ENCODE measurements at places on chromosomes 16 and 17. TPM values are rescaled to one million over a fixed set of nuclear protein-coding genes. Genes with fewer than 3 reads are reported as not detected.

Gene TSPOAP1
- 0.90 TPM for total RNA-seq

Gene PYY
- total RNA-seq = not detected

Gene ITGAL
- not detected for total RNA-seq

GRCh38 chr17:27540318-27541101 is 84.3 kb downstream of the KSR1 start:
- no peaks in the 10 kb centered on the region for H3K27me3 ChIP-seq
- H3K4me1 ChIP-seq = peaks cover 54% of the 10 kb centered on the region
- no peak overlapping the region for H3K4me3 ChIP-seq

DNA sequence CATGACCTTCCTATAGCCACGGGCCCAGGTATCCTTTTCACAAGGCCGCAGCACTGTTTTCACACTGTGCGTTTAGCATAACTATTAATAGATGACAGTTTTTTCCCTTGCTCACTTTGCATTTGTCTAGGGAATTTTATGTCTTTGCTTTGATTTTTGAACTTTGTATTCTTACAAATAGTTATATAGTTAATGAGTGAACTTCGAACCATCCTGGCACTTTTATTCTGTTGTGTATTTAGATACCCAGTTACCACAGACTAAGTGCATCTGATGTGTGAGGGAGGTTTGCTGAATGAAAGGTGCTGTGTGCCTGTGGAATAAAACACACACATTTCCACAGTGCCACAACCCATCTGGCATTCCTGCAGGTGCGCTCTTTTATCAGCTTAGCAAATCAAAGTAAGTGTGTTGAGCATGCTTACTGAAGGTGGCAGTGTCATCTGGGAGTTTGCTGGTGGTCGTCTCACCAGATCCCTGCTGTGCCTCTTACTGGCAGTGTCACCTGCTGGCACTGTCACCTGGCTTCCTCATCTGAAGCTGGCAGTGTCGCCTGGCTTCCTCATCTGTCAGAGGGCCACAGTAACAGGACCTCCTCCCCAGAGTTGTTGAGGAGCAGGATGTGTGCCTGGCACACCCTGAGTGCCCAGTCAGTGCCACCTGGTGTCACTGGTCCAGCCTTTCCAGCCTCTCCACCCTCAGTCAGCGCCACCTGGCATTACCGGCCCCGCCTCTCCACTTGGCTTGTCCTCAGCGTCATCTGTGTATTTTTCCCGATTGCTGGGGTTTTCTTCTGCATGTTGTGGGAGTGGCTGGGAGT is 37.6 kb downstream of the USP10 start:
- no peaks in the 10 kb centered on the region for H3K27me3 ChIP-seq
- H3K27ac ChIP-seq = no peak overlapping the region
- H3K36me3 ChIP-seq = no peaks in the 10 kb centered on the region
- no peak overlapping the region for H3K4me3 ChIP-seq

GRCh38 chr17:44607836-44608690 is 48.2 kb upstream of the MEIOC start:
- peaks cover 17% of the 10 kb centered on the region for H3K4me1 ChIP-seq
- peak overlapping the region; percentile 77 for H3K27ac ChIP-seq
- no peaks in the 10 kb centered on the region for H3K27me3 ChIP-seq

GRCh38 chr17:15361151-15361550 is 19.8 kb upstream of the TEKT3 start:
- DNase-seq = no peak
- peaks cover 5% of the 10 kb centered on the region for H3K4me1 ChIP-seq
- H3K36me3 ChIP-seq = no peaks in the 10 kb centered on the region
- H3K27ac ChIP-seq = no peak overlapping the region
- H3K4me3 ChIP-seq = no peak overlapping the region

Gene SEZ6L2
- total RNA-seq = 0.72 TPM

Gene KRT9
- not detected for total RNA-seq

DNA sequence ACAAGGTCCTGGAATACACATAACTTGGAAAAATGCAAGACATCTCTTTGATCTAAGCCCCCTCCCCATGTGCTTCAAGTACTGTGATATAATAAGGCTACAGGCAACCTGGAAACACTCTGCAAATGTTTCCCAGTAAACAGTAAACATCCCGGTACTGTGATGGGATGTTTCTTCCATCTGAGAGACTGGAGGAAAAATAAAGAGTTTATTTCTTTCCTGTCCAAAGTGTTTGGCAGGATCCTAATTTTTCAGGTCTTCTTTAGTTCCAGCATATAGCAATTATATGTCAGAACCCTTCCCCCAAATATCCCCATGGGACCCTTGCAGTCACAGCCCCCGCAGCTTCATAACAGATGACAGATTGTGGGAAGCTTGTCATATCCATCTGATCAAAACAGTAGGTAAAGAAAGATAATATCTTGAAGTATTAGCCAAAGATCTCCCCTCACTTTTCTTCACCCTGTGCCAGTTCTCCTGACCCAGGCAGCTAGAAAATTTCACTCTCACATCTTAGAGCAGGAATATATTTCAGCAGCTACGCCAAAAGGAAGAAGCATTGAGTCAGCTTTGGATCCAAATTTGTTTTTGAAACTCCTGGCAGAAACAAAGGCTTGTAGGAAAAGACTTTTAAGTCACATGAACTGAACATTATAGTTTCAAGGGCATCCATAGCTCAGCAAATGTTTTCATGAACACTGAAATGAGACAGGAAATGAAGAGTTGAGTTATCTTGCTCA is 141.3 kb downstream of the HS3ST3A1 start:
- H3K27me3 ChIP-seq = no peaks in the 10 kb centered on the region
- peaks cover 2% of the 10 kb centered on the region for H3K4me1 ChIP-seq
- no peak overlapping the region for H3K27ac ChIP-seq
- DNase-seq = peak; percentile 11
- H3K4me3 ChIP-seq = no peak overlapping the region
- H3K36me3 ChIP-seq = no peaks in the 10 kb centered on the region

GRCh38 chr17:7191571-7192270 is 12.6 kb upstream of the ASGR1 start:
- no peaks in the 10 kb centered on the region for H3K27me3 ChIP-seq
- H3K36me3 ChIP-seq = peaks cover 56% of the 10 kb centered on the region
- peak; percentile 31 for DNase-seq
- H3K27ac ChIP-seq = no peak overlapping the region

GRCh38 chr17:35889818-35890773 is 9.9 kb upstream of the CCL5 start:
- peak; percentile 68 for DNase-seq
- no peak overlapping the region for H3K4me3 ChIP-seq
- no peaks in the 10 kb centered on the region for H3K27me3 ChIP-seq

GRCh38 chr17:19943026-19943425 is 34.6 kb downstream of the AKAP10 start:
- H3K27ac ChIP-seq = no peak overlapping the region
- DNase-seq = no peak
- peaks cover 9% of the 10 kb centered on the region for H3K4me1 ChIP-seq

DNA sequence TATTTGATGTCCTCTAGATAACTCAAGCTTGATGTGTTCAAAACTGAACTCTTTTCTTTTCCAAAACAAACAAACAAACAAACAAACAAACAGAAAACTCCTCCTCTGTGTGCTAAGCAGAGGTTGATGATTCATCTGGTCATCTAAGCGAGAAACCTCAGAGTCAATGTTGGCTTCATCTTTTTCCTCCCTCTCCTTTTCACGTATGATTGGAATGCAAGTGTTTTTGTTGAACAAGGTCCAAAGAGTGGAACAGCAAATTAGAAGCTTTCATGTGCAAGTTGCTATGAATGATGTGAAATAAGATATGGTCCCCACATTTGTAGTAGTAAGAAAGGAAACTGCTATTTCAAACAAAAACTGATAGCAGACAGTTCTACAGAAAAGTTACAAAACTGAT is 52.5 kb downstream of the TBX4 start:
- H3K27ac ChIP-seq = no peak overlapping the region
- no peaks in the 10 kb centered on the region for H3K36me3 ChIP-seq
- no peak overlapping the region for H3K4me3 ChIP-seq
- H3K27me3 ChIP-seq = peaks cover 3% of the 10 kb centered on the region
- DNase-seq = peak; percentile 96
- H3K4me1 ChIP-seq = peaks cover 3% of the 10 kb centered on the region

DNA sequence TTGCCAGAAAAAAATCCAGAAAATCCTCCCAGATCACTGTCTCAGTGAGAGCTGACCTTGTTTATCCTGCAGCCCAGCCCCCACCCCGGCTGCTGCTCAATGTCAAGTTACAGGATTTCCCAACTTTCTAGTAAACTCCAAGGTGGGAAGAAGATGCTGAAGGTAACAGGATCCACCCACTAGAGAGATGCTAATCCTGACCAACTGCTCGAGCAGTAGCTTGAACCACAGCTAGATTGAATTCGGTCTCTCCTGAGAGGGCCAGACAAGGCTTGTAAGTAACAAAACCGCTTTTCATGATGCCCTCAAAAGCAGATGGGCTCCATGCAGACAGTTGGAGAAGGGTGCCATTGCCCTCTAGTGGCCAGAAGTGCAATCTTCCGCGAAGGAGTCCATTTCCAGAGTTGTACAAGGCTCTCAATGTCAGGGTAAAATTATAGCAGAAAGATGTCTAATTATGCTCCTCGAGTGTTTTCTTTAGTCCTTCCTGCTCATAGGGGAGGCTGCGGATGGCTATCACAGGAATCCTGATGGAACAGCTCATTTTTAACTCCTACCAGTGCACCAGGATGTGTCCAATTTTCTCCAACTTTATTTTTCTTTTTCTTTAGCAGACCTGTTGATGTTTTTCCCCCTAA is 3.9 kb downstream of the CDH11 start:
- H3K4me3 ChIP-seq = 0 out of 2 replicates have a peak overlapping the region, but pooled peaks have one; percentile 8
- peak; percentile 90 for DNase-seq
- H3K27me3 ChIP-seq = no peaks in the 10 kb centered on the region
- H3K27ac ChIP-seq = peak overlapping the region; percentile 69

GRCh38 chr17:65750166-65750565 is 188.7 kb upstream of the AXIN2 start:
- no peak overlapping the region for H3K27ac ChIP-seq
- DNase-seq = no peak
- H3K4me1 ChIP-seq = peaks cover 2% of the 10 kb centered on the region

GRCh38 chr17:48494335-48494734 is 36.5 kb downstream of the HOXB1 start:
- H3K27ac ChIP-seq = peak overlapping the region; percentile 64
- no peaks in the 10 kb centered on the region for H3K36me3 ChIP-seq
- DNase-seq = peak; percentile 90
- no peaks in the 10 kb centered on the region for H3K27me3 ChIP-seq

DNA sequence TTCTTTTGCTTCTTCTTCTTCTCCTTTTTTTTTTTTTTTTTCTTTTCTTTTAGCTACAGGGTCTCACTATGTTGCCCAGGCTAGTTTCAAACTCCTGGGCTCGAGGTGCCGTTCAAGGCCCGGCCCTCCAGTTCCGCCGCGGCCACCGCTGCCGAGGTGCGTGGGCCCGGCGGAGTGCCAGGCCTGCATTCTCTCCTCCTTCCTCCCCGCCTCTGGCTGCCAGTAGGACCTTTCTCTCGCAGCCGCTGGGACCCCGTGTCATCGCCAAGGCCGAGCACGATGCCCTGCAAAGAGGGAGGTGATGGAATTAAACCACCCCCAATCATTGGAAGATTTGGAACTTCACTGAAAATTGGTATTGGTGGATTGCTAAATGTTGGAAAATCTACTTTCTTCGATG is 195.8 kb downstream of the CDRT15L2 start:
- no peak overlapping the region for H3K27ac ChIP-seq
- H3K27me3 ChIP-seq = no peaks in the 10 kb centered on the region
- no peaks in the 10 kb centered on the region for H3K36me3 ChIP-seq
- no peak overlapping the region for H3K4me3 ChIP-seq
- no peaks in the 10 kb centered on the region for H3K4me1 ChIP-seq
- no peak for DNase-seq

DNA sequence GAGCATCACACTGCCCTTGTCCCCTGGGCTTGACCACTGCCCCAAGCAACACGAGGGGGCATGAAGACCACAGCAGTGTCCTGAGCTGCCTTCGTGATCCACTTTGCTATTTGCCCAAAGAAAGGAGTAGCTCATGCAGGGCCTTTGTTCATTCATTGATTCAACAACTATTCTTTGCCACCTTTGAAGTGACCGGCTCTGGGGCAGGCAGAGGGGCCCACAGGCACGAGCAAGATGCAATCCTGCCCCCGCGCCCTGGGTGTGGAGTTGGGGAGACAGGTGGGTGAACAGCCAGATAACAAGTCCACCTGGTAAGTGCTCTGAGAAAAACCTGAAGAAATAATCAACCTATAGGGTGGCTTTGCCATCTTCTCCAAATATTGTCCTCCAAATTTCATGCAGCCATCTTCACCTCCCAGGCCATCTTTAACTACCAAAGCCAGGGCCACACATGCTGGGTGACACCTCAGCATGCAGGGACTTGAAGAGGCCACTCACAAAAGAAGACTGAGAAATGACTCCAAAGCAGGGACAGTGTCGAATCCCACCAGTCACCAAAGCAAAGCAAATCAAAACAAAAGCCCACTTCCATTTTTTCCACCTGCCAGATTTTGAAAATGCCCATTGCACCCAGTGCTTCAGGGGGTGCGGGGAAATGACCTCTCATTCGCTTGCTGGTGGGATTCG is 18.2 kb upstream of the RBFOX3 start:
- H3K27ac ChIP-seq = no peak overlapping the region
- no peaks in the 10 kb centered on the region for H3K4me1 ChIP-seq
- H3K27me3 ChIP-seq = peaks cover 15% of the 10 kb centered on the region
- H3K4me3 ChIP-seq = no peak overlapping the region
- no peaks in the 10 kb centered on the region for H3K36me3 ChIP-seq

GRCh38 chr17:19417611-19418010 is 6.6 kb downstream of the RNF112 start:
- H3K4me3 ChIP-seq = no peak overlapping the region
- DNase-seq = peak; percentile 6
- peaks cover 3% of the 10 kb centered on the region for H3K27me3 ChIP-seq
- H3K27ac ChIP-seq = no peak overlapping the region

- no peaks in the 10 kb centered on the region for H3K27me3 ChIP-seq
- DNase-seq = no peak
- H3K27ac ChIP-seq = no peak overlapping the region
- no peaks in the 10 kb centered on the region for H3K4me1 ChIP-seq
Measured at GRCh38 chr16:8641671-8642070, 20.2 kb downstream of the METTL22 start.

DNA sequence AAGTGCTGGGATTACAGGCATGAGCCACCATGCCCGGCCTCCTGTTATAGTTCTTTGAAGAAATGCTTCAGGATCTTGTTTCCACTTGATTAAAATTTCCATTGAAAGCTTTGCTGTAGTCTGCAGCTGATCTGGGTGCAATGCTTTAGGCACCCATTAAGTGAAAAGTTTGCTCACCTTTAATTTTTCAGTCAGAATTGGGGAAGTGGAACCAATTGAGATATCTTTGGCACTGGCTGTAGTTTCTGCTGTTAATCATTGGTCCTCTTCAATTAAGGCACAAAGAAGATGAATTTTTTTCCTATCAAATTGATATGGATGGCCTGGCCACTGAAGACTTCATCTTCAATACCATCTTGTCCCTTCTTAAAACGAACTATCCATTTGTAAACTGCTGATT is 336.1 kb upstream of the TBX2 start:
- no peaks in the 10 kb centered on the region for H3K36me3 ChIP-seq
- no peaks in the 10 kb centered on the region for H3K4me1 ChIP-seq
- H3K4me3 ChIP-seq = no peak overlapping the region
- no peaks in the 10 kb centered on the region for H3K27me3 ChIP-seq

GRCh38 chr17:60421273-60422161 is 772 bp upstream of the CHCT1 start:
- H3K4me3 ChIP-seq = peak overlapping the region; percentile 48
- H3K4me1 ChIP-seq = no peaks in the 10 kb centered on the region
- H3K36me3 ChIP-seq = no peaks in the 10 kb centered on the region
- H3K27me3 ChIP-seq = no peaks in the 10 kb centered on the region

- H3K36me3 ChIP-seq = no peaks in the 10 kb centered on the region
- H3K27ac ChIP-seq = no peak overlapping the region
- no peaks in the 10 kb centered on the region for H3K4me1 ChIP-seq
- no peak overlapping the region for H3K4me3 ChIP-seq
- no peak for DNase-seq
- H3K27me3 ChIP-seq = no peaks in the 10 kb centered on the region
Measured at GRCh38 chr16:60744198-60744597, 1292.0 kb downstream of the CDH8 start.

Gene CDK5R1
- total RNA-seq = 0.36 TPM
